ENCODE measurements at places on chromosomes 7 and 10. TPM values are rescaled to one million over a fixed set of nuclear protein-coding genes. Genes with fewer than 3 reads are reported as not detected.

SAMD8 gene
- polyA plus RNA-seq = 14.5 TPM

LIPF gene
- 0.22 TPM for polyA plus RNA-seq

CEP55 gene
- 16.9 TPM for polyA plus RNA-seq

FAM25G gene
- not detected for polyA plus RNA-seq

ASZ1 gene
- polyA plus RNA-seq = 0.06 TPM

CDHR1 gene
- 0.73 TPM for polyA plus RNA-seq

TAS2R16 gene
- not detected for polyA plus RNA-seq

ETV1 gene
- polyA plus RNA-seq = 40.5 TPM

ARHGAP22 gene
- polyA plus RNA-seq = 1.2 TPM

- no peak for DNase-seq
These were observed 171.7 kb downstream of the DNAJB6 start for GRCh38 chr7:157508477-157508881.

- DNase-seq = no peak
These were observed 3.1 kb downstream of the SH3PXD2A start for GRCh38 chr10:103852189-103852711.

DNA sequence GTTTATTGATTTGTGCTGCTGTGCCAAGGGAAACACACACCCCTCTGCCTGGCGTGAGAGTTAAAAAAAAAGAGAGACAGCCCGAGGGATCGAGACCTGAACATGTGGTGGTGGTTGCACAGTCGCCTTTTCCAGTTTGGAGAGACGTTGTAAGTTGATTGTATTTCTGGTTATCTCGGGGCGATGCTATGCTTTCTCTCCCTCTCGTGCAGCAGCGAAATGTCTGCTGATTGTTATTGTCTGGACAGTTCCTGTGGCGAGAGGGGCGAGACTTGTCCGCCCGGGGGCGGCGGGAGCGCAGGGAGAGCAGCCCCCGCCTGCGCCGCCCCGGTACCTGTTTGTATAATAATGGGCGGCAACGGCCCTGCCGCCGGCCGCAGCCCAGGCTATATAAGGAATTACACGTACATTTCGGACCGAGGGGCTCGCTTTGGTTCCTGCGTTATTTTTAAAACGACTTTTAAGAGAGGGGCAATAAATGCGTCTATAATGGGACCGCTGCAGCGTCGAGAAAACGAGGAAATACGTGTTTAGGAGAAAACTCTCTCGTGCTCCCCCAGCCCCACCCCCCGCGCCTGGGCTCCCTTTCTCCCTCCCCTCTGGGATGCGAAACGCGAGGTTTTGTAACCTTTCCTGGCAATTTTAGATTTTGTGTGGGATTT, 1.7 kb downstream of the ZEB1 start:
- peak; percentile 45 for DNase-seq

DNA sequence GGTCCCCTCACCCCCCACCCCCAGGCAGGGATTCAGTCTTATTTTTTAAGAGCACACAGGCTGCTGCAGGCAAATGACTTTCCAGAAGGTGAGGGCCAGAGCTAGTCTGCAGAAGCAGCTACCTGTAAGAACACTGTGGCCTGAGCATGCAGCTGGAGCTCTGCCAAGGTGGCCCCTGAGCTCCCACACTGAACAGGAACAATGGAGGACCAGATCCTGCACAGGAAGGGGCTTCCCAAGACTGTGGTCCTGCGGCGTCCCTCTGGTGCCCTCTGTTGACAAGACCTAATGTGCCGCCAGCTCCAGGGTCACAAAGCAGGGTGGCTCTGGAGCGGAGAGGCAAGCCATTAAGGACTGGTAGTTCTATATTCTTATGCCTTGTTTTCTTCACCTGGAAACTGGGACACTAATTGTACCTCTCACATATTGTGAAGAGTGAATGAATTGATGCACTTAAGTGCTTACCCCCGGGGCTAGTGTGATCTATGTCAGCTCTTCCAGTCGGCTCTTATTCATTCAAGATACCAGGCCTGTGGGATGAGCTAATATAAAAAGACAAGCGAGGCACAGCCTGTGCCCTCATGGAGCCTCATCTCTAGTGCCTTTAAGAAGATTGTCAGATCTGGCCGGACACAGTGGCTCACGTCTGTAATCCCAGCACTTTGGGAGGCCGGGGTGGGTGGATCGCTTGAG, 8.0 kb upstream of the BEND7 start:
- peak; percentile 66 for DNase-seq

DNA sequence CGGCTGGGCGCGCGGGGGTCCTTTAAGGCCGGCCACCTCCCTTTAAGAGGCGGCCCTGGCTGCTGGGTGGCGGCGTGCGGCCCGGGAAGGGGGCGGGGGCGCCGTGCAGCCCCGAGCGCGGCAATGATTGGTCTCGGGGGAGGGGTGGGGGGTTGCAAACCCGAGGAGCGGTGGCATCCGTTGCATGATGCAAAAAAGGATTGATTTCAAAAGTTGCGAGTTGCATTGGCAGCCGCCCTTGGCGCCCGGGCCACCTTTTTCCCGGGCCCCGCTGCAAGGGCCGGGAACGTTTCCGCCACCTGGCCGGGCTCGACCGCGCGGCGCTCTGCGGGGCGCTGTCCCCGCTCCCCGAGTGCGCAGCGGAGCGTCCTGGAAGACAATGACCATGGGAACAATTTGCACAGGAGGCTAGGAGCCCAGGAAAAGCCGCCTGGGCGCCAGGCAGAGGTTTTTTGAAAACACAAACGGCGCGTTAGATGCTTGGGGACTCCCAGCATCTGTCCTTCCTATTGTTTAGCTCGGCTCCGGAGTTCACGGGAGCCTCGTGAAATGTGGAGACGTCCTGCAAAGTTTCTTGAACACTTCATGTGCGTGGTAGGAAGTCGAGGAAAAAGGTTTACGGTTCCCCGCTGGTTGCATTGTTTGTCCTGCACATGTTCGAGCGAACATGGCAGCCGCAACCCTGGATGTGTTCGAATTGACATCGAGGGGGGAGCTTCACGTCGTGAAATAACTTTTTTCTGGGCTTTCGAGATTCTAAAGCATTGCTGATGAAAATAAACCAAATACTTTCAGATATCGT, at the start of gene SEPHS1:
TSS of gene SEPHS1 (minus strand) at position 78 of the 802 bp plus-strand sequence. CDS start 3,343 bp downstream, outside the sequence.
- peak; percentile 80 for DNase-seq

GRCh38 chr10:32941357-32941756, 16.7 kb downstream of the ITGB1 start:
- no peak for DNase-seq

- DNase-seq = peak; percentile 89
These were observed 62.4 kb upstream of the MKRN1 start for GRCh38 chr7:140541513-140542227.

- no peak for DNase-seq
These were observed 246.7 kb upstream of the CTBP2 start for GRCh38 chr10:125407000-125407502.

DNA sequence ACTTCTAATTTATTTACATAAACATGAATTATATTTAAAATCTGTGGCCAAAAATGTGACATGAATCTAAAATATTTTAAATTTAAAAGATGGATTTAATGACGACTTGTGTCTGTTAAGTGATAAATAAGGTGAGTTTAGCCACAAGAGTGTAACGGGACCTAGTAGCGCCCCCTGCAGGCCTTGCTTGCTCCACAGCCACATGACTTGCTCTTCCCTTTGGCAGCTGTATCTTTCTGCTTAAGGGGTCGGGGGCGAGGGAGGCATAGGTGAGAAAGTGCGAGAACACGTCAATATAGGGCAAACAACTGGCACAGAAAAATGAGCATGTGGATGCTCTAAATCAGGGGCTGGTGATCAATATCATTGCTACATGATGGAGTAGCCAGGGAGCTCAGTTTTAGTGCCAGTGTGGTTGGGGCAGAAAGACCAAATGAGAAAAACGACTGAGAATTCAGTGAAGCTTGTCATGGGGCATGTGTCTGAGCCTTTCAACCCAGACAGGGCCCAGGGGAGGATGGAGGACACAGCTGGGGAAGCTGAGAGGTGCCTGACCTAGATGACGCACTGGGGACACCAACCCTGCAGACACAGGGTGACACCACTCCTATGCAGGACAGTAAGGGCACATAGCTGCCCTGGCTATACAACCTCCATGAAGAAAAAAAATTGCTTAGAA, 49.8 kb downstream of the PAXIP1 start:
- peak; percentile 3 for DNase-seq

- no peak for DNase-seq
These were observed 65.5 kb downstream of the OAT start for GRCh38 chr10:124353091-124353815.

- no peak for DNase-seq
These were observed 42.6 kb downstream of the BAMBI start for GRCh38 chr10:28719789-28720436.

GRCh38 chr7:89687211-89687610, 467.1 kb upstream of the STEAP1 start:
- no peak for DNase-seq

DNA sequence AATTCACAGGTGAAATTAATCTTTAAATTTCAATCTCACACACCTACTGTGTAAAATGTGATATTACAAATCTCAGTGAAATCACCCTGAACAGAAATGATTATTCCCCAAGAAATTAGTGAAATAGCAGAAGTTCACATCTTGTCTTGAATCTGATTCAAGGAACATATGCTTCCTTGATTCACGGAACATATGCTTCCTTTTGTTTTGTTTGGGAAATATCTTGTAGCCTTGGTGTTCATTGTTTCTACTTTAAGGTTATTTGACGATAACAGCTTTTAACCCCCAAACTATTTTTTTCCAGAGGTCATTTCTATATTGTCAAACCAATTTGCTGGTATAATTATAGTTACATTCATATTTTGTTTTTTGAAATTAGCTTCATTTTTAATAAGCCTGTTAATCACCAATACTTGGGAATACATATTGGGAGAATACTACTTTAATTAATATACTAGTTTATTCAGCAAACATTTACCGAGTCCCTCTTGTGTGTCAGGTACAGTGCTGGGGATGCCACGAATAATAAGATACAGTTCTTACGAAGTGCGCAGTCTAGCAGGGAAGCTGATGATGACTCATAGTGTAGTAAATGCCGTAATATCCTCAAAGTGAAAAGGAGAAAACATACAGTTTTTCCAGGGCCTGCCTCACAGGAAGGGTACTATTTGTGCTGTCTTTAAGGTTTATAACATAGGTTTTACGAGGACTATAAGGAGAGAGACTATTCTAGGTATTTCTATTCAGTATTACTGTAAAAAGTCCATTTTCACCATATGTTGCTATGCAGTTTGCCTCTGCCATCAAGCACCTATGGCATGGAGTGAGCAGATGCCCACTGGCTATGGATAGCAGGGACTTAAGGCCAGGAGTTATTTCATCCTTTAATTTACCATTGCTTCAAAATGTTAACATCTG, 32.5 kb downstream of the PRKAR2B start:
- no peak for DNase-seq

- no peak for DNase-seq
These were observed 18.8 kb downstream of the ANXA11 start for GRCh38 chr10:80186364-80187012.

DNA sequence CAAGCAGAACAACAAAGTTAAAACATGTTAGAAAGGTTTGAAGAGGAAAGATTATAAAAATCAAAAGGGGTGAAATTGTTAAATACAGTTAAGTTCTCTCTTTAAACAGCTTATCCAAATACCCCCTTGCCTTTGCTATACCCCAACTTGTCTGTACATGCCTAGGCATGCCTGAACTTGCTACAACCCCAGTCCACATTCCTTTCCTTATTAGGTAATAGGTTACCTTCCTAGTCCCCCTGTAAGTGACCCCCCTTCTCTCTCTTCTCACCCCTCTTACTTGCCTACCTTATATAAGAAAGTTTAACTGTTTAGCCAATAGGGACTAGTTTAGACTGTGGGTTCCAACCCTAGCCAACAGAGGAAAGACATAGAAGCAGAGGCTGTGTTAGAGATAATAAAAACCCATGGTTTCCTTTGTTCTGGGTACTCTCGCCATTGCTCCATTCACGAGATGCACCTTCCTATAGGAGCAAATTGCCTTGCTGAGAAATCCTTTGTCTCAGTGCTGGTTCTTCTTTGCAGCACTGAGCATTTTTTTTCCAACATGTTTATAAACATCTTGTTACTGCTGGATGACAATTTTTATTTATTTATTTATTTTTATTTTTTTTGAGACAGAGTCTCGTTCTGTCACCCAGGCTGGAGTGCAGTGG, 282.2 kb upstream of the GALNT17 start:
- DNase-seq = no peak
